ENCODE measurements at places on chromosomes 11 and 22.
A peak's percentile ranks its signal among the peaks of the same experiment; 100 is the strongest.

- no peak for DNase-seq
Observed at GRCh38 chr11:108319541-108320145, 96.8 kb downstream of the ATM start.

GRCh38 chr11:65432686-65433582, 10.3 kb downstream of the NEAT1 start:
- DNase-seq, result no peak

DNA sequence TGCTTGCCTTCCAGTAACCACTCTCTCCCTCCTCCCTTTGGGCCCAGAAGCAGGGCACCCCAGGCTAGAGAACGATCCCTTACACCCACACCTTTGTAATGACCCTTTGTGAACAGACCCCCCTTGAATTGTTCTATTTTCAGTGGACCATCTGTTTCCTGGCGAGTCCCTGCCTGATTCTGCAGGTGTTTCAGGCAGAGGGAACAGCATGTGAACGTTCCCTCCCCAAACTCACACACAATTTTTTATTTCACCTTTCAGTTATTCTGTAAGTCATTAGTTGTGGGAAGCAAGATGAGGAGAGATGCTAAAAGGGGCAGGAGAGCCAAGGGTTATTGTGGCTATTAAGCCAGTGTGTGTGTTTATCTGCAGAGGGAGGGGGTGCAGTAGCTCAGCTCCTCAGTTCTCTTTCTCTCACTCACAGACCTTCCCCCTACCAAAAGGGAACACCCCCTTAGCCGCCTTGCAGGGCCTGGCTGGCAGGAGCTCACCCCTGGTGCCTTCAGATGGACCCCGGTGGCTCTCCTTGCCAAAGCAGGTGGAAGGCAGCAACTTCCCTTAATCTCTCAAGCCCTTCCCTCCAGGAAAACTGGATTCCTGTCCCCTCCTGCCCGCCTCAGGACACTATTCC, 64.8 kb upstream of the SPON1 start:
- DNase-seq, result no peak

DNA sequence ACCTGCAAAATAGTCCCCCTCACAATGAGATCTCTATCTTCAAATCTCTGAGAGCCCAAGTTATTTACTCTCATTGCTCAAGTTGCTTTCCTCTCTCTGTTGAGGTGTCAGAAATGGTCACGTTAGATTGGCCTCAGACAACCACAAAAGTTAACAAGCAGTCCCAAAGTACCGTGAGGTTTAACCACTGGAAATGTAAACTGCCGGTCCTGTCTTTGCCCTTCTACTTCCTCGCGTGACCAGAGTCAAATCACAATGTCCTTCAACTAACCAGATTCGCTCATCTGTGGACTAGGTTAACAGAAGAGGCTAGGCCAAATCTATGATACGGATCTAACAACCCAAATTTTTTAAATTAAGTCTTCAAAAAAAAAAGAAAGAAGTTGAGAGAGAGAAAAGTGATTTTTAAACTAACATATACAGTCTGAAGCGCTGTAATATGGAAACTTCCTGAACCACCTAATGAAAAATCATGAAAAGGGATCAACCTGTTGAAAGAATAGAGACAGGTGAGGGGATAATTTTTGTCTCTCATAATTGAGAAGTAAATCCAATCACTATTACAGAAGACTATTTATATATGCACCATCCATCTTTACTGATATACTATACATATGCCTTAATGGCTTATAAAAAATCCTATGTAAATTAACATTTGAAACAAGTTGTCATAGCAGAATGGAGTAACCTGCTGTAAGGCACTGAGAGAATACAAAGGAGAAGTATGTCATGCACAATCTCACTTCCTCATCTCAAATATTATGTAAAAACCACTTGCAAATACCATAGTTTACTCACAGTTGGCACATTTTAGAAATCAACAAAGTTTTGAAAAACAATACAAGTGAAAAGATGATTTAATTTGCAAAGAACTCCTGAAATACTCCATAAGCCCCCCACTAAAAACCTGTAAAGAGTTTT, 3.3 kb upstream of the JAML start:
- DNase-seq, result no peak

DNA sequence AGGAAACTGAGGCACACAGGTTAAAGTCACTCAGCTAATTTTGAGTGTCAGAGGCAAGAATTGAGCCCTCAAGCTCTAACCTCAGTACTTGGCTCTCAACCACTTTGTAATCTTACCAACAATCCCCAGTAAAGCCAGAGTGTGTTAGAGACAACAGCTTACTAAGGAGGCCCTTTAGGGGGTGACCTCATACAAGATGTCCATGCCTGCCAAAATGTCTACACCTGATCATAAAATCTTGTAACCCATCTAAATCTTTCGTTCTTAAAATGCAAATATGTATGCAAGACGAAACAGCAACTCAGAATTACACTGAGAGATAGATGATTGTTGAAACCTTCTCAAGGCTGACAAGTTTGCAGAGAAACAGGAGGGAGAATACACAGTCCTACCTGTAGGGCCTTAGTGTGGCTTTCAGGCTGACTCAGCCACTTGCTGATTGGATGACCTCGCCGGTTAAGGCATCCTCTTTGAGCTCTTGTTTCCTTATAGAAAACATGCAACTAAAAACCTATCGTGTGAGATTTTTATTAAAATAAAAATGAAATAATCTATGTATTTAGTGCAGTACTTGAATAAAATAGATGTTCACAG, 143.2 kb downstream of the OPCML start:
- no peak for DNase-seq

GRCh38 chr11:116903090-116903489, 65.7 kb upstream of the APOA1 start:
- DNase-seq, result no peak

GRCh38 chr11:43925932-43926505, 16.4 kb upstream of the C11orf96 start:
- no peak for DNase-seq

DNA sequence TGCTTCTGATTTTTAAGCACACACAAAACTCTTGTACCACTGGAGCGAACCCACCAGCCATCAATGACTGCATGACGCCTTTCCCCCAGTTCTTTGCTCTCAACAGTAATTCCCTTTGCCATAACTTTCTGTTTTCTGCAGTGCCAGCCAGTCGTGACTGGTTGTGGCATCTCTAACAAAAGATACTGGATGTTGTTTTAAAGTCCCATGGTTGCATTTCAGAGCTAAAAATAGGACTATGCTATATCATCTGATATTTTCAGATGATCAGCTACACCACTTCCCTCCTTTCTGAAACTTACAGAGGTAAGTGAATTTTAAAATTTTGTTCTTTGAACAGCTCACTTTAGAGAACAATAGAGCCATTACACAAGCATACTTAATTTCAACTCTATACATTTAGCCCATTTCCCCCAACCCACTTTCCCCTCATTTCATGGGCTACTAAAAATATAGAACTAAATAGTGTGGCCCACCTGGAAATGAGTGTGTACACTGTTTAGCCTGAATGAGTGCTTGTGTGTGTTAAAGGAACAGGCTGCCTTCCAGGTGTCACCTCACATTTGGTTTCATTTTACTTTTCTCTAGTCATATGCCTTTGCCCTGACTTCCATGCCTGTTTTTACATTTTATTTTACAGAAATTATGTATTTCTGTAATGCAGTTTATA, 136.9 kb upstream of the ZC3H12C start:
- no peak for DNase-seq

- no peak for DNase-seq
Observed at GRCh38 chr11:15307619-15308024, 192.9 kb downstream of the INSC start.

- no peak for DNase-seq
Observed at GRCh38 chr22:27203276-27203660, 545.9 kb downstream of the MIAT start.

GRCh38 chr22:44648085-44648820, 53.8 kb upstream of the PRR5 start:
- DNase-seq, result no peak

GRCh38 chr22:20324139-20324516, 4.3 kb upstream of the DGCR6L start:
- no peak for DNase-seq

DNA sequence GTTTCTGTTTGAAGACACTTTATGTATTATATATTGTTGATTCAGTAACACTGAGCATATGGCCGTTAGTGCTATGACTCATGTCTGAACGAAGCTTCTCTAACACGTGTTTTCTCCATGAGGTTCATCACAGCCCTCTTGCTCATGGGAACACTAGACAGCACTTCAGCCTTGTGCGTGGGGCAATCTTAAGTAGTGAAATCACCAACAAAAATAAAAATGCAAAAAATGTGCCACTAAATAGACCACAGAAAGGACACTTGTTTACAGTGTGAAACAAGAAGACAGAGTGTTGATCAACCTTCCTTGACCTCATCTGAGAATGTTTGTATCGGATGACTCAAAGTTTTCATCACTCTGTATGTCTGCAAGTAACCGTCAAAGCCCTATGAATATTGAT, 94.5 kb downstream of the FDX1 start:
- no peak for DNase-seq

DNA sequence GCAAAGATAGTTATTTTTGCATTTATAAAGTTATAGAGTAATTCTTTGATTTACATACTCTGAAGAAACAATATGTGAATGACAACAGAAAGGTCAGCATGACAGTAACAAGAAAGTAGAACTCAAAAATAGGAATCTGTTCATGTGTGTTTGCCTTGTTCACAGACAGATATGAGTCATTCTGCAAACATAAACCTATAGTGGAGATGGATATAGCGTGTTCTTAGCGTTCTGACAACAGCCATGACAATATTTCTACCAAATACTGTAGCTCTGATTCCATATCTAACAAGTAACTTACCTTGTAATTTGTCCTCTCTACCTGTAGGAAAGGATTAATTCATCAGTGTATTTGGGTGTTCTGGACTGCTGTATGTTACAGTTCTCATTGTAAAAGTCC, 208.5 kb upstream of the MTMR2 start:
- DNase-seq, result no peak

- DNase-seq, result no peak
Observed at GRCh38 chr22:37508431-37508992, 10.7 kb downstream of the CARD10 start.

DNA sequence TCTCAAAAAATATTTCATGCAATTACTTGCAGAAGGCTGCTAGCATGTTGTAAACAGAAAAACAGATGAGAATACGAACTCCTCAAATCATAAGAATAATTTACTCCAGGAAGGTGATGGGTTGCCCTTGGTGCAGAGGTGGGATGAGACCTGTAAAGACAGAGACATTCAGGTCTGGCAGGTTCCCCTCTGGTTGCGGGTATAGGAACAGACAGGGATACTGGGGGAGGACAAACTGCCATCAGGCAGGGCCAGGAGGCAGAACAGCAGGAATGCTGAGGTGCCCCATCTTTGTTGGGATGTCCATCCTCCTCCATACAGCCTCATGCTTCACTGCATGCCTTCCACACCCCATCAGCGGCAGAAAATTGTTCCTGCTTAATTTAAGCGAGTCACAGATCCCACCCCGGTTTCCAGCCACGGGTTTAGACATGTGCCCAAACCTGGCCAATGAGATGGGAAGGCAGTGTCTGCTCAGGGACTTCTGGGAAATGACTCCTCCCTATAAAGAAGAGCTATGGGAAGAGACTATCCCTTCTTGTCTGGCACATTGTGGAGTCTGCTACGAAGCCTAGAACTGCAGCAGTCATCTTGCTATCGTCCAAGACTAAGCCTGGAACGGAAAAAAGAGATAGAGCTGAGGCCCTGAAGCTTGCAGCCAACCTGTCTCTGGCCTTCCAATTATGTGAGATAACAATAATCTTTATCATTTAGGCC, 23.1 kb upstream of the IRAG1 start:
- no peak for DNase-seq

DNA sequence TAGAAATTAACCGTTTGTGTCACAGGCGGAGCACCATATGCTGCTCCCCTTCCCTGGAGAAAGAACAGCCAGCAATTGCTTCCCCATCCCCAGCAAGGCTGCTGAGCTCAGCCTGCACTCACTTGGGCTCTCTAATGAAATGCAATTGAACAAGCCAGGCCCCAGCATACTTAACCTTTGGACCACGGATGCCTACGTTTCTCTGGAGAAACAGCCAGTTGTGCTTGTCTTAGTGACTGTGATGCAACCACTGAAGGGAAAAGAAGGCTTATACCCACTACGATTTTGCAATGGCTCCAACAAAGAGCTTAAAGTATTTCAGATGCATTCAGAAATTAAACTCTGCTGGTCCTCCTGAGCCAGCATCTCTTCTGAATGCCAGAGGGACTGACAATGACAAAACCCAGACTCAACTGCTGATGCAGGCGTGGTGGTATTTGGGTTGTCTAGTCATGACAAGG, 51.3 kb upstream of the SESN3 start:
- peak; percentile 70 for DNase-seq

GRCh38 chr11:111601636-111601978, 642 bp upstream of the SIK2 start:
- no peak for DNase-seq

GRCh38 chr11:76088511-76088910, 117.8 kb downstream of the WNT11 start:
- DNase-seq, result no peak

GRCh38 chr11:66015936-66016792, 4.4 kb downstream of the CST6 start:
- no peak for DNase-seq

DNA sequence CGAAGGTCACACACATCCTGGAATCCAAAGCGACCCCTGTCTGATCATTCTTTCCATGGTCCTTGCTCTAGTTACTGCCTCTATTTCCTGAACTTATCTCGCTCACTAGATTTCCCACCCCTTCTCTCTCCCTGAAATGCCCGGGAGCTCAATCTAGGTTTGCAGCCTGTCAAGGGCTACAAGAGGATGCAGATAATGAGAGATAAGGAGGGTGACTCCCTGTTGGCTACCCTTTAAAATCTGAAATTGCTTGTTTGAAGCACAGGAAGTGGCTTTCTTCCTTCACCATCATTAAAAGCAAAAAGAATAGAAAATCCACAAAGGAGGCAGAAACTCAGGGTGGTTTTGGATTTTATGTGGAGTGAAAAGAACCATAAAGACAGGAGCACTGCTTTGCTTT, 13.0 kb upstream of the FLI1 start:
- DNase-seq, result no peak

DNA sequence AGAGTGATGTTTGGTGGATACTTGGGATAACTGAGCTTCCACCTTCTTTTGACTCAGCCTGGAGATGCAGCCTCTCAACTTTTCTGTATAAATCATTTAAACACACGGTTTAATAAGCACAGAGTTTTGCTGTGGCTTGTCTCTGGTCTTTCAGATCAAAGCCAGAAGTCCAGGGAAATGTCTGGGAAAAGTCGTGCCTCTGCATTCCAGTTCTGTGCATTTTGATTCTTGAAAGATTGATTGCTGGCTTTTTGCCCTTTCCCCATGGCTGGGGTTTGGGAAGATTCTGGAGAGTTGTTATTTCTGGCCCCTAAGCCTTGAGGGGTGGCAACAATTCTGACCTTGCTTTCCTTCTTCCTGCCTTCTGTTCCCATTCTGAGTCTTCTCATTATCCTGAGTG, 154.1 kb downstream of the COMMD9 start:
- no peak for DNase-seq
